ENCODE measurements at places on chromosomes 5 and 9. TPM values are rescaled to one million over a fixed set of nuclear protein-coding genes. Genes with fewer than 3 reads are reported as not detected.
A peak's percentile ranks its signal among the peaks of the same experiment; 100 is the strongest.

IFNA21 gene
- not detected for polyA plus RNA-seq

DNA sequence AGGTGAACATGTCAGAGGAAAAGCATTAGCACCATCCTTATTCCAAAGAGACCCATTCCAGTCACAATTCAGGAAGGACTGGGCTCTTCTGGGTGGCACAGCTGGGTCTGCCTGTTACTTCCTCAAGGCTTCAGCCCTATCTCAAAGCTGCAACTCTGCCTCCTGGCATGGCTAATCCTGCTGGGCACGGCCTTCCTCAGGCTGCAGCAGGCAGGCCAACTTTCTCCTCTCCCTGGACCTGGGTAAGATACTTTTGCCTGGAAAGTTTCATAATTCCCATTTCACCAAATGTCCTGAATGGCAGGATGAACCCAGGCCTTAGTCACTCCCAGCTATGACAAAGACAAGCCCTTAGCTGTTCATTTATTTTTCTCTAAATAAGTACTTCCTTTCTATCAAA is 50.1 kb downstream of the MACROH2A1 start:
- DNase-seq, result no peak

DNA sequence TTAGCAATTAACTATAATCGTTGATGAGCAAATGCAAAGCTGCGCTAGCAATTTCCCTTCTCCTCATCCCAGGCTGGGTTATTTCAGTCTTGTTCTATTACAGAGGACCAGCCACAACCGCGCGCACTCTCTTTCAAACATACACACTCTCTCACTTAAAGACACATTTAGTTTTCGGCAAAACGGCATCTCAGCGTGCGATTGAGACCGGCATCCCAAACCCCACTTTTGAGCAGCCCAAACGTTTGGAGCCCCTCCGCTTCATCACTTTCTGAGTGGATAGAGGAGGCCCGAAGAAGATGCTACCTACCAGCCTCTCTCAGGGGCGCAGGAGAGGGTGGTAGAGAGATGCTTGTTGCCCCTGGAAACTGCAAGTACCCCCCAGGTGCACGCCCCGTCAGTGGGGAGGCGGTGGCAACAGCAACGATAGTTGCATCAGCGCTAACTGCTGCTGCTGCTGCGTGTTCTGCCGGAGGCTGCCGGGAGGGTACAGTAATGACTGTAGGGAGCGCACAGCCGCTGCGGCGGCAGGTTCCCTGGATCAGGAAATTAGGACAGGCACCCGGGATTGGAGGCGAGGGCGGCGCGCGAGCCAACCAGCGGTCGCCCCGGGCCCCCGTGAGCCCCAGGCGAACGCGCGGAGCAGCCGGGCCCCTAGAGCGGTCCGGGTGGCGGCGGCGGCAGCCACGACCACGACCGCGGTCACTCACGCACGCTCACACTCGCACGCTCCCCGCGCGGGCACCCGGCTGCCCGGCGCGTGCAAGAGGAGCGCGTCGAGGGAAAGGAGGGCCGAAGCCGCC is 467 bp upstream of the VLDLR start:
- peak; percentile 92 for DNase-seq

EQTN gene
- polyA plus RNA-seq, result not detected

GDA gene
- 10.5 TPM for polyA plus RNA-seq

KIAA1958 gene
- polyA plus RNA-seq, result 5.9 TPM

DNA sequence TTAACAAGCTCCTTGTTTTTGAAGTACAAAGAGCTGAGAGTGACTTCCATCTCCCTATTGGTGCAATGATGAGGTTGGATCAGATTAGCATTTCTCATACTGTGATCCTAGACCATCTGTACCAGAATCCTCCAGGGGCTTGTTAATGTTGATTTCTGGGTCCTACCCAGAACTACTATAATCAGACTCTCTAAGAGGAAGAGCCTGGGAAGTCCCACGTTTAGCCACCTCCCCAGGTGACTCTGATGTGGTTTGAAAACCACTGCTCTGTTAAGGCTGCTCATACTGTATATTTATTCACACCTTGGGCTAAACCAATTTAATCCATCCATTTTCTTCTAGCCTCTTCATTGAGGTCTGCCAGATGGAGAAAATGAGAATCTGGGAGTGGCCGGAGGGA is 49.6 kb upstream of the SMIM32 start:
- DNase-seq, result peak; percentile 22

PCDHGA5 gene
- 1.0 TPM for polyA plus RNA-seq

C7 gene
- 3.6 TPM for polyA plus RNA-seq

MPDZ gene
- polyA plus RNA-seq, result 16.9 TPM

GRCh38 chr9:32579706-32580331 is 6.9 kb upstream of the NDUFB6 start:
- peak; percentile 53 for DNase-seq

SPEF2 gene
- 0.19 TPM for polyA plus RNA-seq

SNX2 gene
- polyA plus RNA-seq, result 18.1 TPM

DNA sequence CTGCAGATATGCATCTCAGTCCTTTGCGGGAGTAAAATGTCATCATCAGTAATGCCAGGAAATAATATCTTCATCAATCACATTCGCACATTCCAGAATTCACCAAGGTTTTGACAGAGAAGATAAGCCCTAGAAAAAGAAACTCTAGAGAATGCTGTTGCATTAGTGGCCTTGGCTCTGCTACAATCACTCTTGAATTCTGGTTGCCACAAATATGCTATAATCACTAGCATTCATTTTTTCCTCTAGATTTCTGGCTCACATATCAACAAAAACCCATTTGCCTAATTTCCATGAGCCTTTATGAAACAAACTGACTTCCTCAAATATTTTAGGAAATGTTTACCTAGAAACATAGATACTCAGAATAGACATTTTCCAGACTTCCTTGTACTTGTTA is 653.4 kb downstream of the ANXA1 start:
- DNase-seq, result no peak

DNA sequence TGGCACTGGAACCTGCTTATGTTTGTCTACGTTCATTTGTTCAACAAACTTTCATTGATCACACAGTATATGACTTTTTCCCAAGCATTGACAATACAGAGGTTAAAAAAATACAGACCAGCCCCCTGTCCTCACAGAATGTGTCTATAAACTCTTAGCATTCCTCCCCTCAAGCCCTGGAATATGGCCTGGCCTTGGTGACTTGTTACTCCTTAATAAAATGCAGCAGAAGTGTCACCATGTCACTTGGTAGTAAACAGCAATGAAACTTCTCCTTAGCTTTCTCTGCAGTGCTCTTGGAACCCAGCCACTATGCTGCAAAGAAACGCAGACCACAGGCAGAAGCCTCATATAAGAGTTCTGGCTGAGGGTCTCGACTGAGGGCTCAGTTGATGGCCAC is 19.1 kb upstream of the SLC1A3 start:
- DNase-seq, result no peak

DNA sequence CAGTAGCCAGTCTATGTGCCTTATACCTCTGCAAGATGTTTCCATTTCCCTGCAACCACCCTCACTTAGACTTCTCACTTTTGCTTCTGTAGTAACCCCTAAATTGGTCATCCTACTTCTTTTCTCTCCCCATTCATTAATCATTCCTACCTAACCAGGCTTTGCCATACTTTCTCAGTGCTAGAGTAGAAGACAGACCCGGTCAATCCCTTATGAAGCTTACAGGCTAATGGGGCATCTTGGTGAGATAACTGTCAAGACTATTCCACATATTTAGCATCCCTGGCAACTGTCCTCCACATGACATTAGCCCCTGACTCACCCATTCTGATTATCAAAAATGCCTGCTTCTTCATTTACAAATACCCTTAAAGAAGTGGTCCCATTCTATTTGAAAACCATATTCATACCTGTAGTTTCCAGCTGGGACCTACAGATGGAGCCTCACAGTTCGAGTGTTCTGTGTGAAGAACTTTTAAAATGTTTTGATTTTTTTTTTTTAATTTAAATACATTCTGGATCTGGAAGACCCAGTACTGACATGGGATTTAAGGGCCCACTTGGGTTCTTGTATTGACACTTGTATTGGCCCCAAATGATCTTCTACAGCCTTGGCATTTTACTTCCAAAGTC is 21.0 kb downstream of the F2RL2 start:
- no peak for DNase-seq

SHOC1 gene
- polyA plus RNA-seq, result not detected

DNA sequence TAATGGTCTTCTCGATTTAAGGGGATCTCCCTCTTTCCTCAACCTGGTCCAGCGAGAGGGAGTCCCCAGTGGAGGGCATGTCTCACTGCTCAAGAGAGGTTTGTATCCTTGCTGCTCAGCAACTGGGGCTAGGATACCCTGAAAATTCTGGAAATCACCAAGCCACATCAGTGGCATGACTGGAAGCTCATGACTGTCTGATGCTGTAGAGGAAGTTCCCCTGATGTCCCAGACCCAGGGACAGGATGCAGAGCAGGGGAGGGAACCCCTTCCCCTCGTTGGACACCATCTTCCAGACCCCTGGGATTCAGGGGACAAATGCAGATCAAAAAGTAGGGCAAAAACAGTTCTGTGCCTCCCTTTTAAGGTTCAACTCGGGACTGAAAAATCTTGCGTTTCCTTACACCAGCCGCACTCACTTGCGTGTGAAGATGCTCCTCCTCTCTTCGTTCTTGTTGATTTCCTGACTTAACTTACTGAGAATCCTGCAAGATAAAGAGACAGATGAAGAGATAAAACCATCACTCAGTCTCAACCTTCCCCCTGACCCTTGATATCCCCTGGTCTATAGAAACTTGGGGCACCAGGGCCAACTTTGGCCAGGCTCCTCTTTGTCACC is 22.1 kb downstream of the LCP2 start:
- DNase-seq, result no peak

DNA sequence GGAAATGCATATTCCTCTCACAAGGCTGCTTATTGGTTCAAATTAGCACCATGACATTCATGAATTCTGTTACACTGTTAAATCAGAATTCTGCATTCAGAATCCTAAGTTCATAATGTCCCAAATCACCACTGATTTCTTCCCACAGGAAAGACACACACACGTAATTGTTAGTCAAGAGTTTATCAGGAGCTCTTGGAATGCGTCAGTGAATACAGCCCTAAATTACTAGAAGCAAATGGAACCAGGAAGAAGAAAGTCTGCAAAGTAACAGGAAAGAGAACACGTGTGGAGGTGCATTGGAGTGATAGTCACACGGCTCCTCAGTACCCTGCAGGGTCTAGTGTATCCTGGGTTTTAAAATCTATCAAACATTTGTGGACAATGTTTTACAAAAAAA is 110.2 kb downstream of the ANXA2R start:
- DNase-seq, result no peak

GRCh38 chr9:107218829-107219485 is 64.1 kb upstream of the RAD23B start:
- DNase-seq, result no peak

- peak; percentile 17 for DNase-seq
These were observed 2.0 kb downstream of the FBXL17 start for GRCh38 chr5:108379722-108380530.

LRRTM2 gene
- 2.8 TPM for polyA plus RNA-seq

GRCh38 chr9:32866273-32866672 is 82.9 kb downstream of the TMEM215 start:
- no peak for DNase-seq

GRCh38 chr5:59637884-59638580 is 255.5 kb downstream of the PDE4D start:
- DNase-seq, result no peak

DNA sequence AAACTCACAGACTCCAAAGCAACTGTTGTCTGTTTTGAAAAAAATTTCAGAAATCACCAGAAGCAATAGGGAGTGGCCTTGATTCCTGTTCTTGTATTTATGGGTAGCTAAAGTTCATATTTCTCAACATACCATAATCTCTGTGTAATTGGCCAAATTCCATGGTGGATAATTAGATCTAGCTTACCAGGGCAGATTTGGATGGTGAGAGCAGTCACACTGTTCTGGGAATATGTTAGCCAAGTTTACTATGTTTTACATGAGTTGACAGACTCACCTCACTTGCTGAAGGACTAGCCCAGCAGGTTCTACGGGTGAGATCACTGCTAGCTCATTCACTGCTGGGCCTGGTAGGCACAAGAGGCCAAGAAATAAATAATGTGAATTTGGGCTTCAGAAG is 32.7 kb upstream of the CDKN2B start:
- DNase-seq, result no peak

- DNase-seq, result no peak
These were observed 31.3 kb downstream of the IRF1 start for GRCh38 chr5:132459031-132459982.

- no peak for DNase-seq
These were observed 556.3 kb upstream of the RGMB start for GRCh38 chr5:98217138-98217537.
